ENCODE measurements at places on chromosomes 7 and 10. TPM values are rescaled to one million over a fixed set of nuclear protein-coding genes. Genes with fewer than 3 reads are reported as not detected.

Gene FRMPD2
- not detected for polyA plus RNA-seq

Gene TYW1B
- polyA plus RNA-seq, result 0.97 TPM

Gene MINPP1
- 60.0 TPM for polyA plus RNA-seq

Gene CDK1
- polyA plus RNA-seq, result 4.5 TPM

Gene ZNF804B
- polyA plus RNA-seq, result 0.37 TPM

Gene MOGAT3
- not detected for polyA plus RNA-seq
